ENCODE measurements at places on chromosomes 3 and 15.

DNA sequence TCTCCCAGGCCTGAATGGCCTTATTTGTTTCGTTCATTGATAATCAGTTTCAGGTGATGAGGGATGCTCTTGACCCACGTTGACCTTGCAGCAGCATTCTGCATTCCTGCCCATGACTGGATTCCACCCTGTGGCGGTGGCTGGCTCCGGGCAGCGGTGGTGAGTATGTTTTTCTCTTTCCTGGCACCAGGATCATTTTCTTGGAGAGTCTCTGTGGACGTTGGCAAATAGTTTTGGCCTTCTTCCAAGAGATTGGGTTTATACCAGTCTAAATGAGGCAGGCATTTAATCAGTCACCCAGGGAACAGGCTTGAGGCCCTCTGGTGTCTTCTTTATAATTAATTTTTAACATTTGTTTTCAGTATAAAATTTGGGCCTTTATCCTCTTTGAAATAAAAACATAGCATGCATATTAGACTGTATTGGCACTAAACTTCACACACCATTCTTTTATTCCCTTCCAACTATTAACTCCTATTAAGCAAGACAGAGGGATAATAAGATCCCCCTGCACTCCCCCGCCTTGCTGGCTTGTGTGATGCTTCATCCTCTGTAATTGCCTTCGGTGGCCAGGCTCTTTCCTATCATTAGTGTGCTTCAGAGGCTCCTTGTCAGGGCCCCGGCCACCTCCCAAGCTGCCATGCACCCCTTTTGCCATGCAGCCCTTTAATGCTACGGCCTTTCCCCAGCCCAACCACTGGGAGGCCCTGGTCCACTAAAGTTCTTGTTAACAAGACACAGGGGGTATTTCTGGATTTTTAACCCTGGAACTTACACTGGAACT is 176.2 kb upstream of the TOPAZ1 start:
- no peak for DNase-seq

DNA sequence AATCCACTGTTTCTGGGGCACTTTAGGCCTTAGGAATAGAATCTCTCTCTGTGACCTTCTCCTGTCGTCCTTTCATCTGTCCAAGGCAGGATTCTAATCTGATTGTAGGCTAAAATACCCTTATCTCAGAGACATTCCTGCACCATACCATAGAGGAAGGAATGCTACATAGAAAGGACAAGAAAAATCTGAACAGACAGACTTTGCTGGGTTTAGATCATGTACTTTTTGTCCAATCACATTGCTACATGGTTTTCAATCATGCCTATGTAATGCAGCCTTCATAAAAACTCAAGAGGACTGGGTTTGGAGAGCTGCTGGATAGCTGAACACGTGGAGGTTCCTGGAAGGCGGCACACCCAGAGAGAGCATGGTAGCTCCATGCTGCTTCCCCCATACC is 378.5 kb upstream of the SEMA6D start:
- no peak for DNase-seq

DNA sequence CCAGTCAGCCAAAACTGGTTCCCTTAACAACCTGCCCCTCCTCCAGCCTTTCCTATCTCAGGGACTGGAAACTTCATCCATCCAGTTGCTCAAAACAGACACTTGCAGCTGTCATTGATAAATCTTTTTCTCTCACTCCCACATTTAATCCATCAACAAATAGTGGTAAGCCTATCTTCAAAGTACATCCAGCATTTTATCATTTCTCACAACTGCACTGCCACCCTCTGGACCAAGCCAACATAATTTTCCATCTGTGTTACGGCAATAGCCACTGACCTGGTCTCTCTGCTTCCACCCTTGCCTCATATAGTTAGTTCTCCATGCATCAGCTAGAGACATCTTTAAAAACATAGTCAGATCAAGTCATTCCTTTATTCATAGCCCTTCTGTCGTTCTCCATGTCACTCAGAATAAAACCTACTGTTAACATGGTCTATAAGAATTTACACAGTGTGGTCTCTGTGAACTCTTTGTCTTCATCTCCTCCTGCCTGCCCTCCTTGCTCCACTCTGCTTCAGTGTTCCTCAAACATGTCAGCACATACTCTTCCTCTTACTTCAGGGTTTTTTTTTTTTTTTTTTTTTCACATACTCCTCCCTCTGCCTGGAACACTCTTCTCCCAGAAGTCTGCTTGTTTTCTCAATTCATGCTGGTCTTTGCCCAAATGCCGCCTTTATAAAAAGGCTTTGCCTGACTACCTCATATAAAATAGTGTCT is 102.5 kb upstream of the COL6A5 start:
- peak; percentile 17 for DNase-seq

DNA sequence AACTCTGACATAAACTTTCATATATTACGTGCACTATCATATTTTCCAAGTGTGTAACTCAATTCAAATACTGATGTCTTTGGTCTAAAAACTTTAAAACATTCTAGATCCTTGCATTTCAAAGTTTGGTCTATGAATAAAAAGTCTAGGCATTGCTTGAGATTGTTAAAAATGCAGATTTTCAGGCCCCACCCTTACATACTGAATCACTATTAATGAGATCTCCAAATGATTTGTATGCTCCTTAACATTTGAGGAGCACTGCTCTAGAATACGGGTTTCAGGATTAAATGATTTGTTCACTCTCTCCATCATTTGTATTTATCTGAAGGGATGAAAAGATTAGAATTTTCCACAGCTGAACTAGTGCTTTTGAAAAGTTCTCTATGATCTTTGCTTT is 202.9 kb downstream of the KBTBD8 start:
- no peak for DNase-seq

DNA sequence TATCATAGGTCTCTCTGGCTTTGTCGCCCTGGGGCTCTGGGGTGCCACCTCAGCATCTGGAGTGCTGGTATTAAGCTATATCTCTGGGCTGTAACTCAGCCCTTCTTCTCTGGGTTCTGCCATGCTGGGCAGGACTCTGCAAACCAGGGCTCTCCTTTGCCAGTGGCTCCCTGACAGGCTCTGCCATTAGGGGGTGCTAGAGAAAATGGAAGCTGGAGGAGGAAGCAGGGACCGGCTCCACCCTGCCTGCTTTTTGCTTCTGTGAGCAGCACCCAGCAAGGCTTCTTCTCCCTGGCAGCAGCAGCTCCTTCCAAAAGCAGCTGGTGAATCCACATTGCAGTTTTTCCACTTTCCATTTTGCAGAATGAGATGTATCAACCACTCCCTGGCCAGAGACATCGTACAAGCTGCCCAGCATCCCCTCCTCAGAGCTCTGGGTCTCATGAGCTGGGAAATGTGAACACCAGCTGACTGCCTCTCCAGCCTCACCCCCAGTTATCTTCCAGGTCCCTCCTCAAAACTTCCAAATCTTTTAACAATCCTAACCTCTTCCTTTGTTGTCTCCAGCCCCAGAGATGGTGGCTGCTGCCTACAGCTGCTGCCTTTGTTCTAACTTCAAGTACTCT is 165.0 kb downstream of the ABHD5 start:
- DNase-seq: peak; percentile 61

DNA sequence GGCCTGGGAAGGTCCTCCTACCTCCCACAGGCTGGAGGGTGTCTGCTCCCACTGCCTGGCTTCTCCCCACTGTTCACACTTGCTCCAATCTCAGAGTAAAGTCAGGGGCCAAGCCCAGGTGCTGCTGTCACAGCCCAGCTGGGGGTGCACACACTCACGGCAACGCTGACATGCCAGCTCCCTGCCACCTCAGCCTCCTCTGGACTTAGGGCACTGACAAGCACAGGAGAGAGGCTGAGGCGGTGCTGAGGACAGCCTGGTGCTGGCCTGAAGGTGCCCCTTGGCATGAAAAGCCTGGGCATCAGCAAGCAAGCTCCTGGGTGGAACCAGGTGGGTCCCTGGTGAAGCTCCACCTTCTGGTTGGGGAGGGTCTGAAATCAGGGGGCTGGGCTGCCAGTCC is 53.0 kb downstream of the LSAMP start:
- no peak for DNase-seq

DNA sequence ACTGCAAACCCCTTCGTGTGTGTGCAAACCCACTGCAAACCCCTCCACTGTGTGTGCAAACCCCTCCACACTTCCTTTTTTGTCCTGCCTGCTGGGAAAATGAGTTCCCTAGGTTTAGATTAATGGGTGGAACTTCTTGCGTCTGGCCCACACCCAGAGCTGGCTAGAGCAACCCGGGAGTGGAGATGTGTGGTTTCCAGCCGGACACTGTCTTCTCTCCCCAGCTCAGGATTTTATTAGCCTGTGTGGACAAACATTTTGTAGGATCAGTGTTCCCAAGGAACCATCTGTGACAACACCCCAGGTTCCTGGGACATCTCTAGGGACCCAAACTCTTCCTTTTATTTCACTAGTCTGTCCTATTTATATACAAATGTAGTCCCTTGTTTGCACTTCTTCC is 9.6 kb upstream of the LRRK1 start:
- DNase-seq: no peak

GRCh38 chr15:92952458-92952850 is 52.3 kb downstream of the CHD2 start:
- DNase-seq: no peak

DNA sequence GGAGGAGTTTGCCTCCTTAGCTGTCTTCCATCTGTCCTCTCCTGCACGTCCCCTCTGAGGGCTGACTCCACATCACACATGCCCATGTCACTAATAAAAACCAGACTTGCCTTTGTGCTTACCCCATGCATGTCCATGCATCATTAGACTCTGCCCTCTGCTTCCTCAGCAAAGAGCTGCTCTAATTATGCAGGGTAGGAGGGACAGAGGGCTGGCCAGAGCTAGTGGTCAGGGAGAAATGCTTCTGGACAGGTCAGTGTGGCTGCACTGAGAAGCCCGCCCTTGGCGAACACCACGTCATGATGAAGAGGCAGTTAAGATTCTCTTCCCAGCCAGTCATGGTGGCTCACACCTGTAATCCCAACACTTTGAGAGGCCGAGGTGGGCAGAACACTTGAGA is 8.9 kb downstream of the CA12 start:
- DNase-seq: no peak

GRCh38 chr3:165643425-165643824 is 193.8 kb downstream of the BCHE start:
- no peak for DNase-seq

DNA sequence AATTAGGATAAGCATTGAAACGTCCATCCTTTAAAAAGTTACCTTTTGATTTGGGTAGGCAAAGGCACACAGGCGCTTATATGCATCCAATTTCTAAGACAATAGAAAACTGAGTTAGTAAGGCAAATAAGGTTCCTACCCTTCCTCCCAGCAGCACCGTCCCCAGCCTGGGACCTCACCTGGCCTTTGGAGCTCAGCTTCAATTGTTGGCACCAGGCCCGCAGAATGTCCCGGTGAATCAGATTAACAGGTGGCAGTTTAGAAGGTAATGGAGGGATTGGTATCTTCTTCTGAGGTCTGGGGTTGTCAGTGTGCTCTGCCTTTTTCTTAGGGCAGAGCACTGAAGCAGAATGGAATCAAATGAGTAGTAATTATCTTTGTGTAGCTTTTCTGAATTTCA is 5.7 kb downstream of the DPPA4 start:
- DNase-seq: no peak

DNA sequence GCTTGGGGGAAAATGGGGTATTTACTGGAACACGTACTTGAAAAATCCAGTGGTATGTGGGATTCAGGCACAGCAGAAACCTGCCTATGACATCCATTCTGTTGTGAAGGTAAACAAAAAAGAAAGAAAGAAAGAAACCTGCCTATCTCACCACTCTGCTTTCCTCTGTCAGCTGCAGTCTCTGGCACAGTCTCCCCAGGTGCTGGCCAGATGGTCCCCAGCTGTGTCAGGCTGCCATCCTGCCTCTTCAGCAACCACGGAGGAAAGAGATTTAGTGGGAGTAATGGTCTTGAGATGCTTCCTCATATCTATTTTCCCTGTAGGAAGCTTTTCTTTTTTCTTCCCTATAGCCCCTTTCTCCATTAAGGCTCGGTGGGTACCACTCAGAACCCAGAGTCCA is 2.5 kb upstream of the PXYLP1 start:
- no peak for DNase-seq

DNA sequence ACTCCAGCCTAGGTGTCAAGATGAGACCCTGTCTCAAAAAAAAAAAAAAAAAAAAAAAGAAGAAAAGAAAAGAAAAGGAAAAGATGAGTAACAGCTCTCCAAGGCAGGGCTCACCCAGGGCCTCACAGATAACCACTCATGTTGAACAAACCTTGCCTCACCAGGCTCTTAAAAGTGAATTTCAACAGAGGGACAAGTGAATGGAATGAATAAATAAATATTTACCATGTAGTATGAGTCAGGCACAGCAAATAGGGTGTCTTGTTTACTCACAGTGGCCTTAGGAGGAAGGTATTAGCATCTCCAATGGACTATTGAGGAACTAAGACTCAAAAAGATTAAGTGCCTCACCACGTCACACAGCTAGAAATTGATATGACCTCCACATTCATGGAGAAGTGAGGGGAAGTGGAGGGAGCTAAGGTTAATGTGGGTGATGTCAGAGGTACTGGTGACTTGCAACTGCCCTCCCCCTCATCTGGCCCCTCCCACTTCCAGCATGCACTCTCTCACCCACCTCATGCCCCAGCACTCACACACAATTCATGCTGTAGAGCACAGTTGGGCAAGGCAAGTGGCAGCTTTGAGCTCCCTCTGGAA is 255.5 kb downstream of the UACA start:
- DNase-seq: no peak

DNA sequence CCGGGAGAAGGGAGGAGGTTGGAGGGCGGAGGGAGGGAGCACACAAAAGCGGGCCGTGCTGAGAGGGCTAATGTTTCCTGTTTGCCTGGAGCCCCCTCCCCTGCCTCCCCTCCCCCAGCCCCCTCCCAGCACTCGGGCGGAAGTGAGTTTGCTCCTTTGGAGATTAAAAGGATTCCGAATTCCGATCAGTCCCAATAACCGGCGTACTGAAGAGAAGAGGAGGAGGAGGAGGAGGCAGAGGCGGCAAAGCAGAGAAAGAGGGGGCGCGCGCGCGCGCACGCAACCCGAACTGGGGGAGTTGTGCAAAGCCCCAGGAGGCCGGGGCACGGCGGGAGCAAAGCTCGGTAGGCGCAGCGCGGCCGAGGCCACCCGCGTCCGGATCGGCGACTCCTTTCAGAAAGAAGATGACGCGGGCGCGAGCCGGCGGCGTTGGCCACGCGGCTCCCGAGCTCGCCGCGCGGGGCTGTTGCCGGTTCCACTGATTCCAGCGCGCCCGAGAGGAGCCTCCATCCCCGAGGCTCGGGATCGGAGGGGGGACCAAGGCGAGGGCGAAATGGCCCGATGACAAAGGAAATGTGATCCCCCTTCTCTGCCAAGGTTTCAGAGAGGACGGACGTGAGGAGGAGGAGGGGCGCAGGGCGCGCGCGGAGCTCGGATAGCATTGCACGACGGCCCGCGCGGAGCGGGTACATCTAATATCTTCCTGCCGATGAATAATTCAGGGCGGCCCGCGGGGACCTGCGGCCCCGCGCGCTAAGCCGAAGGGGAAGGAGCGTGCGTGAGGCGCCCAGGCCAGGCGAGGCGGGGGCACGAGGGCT is 1.1 kb upstream of the TRIM71 start:
- DNase-seq: peak; percentile 72

DNA sequence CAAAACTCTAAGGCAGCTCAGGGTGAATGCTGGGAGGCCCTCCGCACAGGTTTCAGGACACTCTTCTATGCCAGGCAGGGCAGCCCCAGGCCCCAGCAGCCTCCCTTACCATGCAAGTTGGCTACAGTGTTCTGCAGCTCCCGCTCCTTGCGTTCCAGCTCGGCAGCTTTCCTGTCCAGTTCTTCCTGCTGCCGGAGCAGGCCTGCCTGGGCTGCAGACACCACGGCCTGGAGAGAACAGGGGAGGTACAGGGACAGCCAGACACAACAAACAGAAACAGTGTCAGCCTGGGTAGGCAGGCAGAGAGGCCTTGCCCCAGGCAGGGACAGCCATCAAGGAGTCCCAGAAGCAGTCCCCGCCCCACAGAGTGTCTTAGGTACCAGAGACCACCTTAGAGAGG is 9.0 kb upstream of the ULK3 start:
- DNase-seq: no peak
